ENCODE measurements at places on chromosomes 3 and 15.

DNA sequence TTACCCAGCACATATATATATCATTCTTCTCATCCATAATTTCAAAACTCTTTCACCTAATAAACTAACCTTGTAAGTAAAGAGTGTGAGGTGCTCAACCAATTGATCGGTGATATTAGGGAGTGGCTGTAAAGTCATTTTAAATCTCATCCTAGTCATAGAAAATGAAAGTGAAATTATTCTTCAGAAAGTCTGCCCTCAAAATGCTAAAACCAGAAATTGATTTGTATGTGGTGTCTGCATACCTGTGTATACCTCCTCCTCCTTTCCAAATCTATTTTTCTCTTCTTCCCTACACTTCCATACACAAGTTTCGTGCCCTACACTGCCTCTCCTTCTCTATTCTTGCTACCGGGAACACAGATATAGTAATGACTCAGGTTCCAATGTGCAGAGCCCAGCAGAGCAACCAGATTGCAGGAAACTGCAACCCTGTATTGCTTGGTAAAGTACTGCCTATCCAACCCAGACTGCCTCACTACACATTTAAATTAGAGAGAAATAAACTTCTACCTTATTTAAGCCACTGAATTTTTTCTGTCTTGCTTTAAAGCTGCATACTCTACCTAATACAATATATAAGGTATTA lies 7.4 kb upstream of the TBC1D5 start:
- DNase-seq, result no peak

DNA sequence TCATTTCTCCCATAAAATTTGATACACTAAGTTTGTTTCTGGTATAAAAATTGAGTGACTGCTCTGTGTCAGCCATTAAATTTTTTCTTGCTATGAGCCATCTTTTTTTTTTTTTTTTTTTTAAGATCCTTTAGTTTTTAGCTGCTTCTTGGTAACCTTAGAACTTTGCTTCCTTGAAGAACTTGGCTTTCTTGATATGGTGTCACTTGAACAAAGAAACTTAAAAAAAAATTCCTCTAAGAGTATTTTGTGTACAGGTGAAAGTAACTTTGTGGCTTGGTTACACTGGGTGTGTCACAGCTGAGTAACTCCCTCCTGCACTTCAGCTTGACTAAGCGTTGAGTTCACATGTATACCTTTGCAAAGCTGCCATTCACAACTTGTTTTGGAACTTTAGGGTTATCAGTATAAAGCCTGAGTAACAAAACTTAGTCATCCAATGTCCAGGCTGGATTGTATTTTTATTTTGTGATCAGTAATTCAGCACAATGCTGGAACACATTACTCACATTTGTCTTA lies 6.5 kb downstream of the CHD2 start:
- DNase-seq, result no peak

DNA sequence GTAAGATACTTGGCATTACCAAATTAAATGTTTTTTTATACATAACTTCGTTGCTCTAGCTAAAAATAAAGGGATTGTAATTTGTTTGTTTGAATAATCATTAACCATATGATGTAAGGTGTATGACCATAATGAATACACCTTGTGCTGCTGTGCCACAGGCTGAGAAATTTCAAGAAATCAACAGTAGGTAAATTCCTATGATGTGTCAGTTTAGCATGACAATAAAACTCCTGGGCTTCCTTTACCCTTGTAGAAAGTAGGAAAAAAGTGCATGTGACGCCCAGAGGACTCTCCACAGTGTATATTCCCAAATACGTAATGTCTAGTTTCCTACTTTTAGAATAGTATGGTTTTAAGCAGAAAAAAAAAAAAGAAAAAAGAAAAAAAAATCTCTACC lies 208.1 kb downstream of the SATB1 start:
- no peak for DNase-seq

GRCh38 chr3:183862610-183863009 lies 22.1 kb downstream of the PARL start:
- no peak for DNase-seq

DNA sequence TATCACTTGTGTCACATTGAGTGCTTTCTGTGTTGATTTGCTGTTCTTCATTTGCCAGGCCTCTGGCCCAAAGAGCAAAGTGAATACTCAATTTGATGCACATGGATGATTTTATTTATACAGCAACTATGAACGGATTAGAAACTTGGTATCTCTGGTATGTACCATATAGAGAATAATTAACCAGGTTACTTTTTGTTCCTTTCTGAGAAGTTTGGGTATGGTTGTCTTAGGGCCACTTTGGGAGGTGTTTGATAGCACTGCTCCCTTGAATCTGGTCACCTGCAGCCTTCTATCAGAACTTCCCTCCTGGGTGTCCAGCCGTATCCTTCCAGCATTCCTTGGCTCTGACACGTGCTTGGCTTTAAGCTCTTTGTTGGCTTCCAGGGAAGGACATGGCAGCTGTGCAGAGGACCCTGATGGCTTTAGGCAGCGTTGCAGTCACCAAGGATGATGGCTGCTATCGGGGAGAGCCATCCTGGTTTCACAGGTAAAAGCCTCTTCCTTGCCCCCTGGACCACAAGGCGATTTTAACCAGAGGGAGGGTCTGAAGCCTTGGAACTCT lies 12.7 kb downstream of the TAGLN3 start:
- no peak for DNase-seq

Data from cortex of kidney (tissue), 1 donor.